ENCODE measurements at places on chromosomes 3 and 15. TPM values are rescaled to one million over a fixed set of nuclear protein-coding genes. Genes with fewer than 3 reads are reported as not detected.
A peak's percentile ranks its signal among the peaks of the same experiment; 100 is the strongest.

The CYP8B1 gene
- not detected for total RNA-seq

DNA sequence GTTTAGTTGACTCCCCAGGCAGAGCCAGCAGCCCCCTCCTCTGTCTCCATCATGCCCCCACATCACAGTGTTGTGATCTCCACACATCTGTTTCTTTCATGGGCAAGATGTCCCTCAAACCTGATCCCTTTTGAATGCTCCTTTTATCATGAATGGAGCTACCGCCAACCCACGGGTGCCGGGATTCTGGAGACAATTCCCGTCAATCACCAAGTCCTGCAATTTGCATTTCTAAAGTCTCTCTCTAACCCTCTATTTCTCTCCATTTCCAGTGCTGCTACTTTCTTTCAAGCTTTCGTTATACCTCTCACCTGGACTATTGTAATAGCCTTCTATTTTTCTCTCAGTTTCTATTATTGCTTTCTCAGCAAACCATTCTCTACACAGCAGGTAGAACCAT is 89.7 kb upstream of the CCNL1 start:
- no peak for DNase-seq

DNA sequence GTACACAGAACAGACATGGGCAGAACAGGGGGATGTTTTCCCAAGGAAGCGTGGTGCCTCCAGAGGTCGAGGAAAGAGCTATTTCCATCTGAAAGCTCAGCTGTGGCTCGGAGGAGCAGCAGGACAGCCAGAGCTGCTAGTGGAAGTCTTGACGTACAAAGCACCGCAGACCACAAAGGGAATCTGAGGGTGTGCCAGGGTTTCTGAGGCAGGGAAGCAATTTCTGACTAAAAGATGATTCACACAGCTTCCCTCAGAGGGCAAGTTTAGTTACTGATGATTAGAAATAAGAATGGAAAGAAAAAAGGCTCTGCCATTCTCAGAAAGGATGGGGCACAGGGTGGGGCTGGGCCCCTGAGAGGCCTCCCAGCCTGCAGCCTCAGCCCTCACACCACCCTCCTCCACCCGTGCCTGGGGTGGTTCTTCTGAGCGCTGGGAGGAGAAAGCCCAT is 45.8 kb upstream of the SEC13 start:
- DNase-seq = no peak

GRCh38 chr3:127412578-127413317 is 124.9 kb upstream of the PRR20G start:
- DNase-seq = peak; percentile 11

DNA sequence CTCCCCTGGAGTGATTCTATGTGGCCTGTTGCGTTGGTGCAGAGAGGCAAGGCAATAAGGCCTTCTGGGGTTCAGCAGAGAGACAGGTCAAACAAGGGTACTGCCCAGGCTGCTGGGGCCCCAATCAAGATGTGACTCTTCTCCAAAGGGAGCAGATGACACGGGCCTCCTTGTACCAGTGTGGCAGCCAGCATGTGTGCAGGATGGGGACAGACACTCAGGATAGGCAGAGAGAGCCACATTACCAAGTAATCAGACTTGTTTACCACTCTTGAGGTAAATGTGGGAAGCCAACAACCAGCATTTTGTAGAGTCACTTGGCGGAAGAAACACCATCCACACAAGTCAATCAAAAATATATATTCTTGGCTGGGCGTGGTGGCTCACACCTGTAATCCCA is 95.3 kb upstream of the DLG1 start:
- DNase-seq = no peak

The IGF1R gene
- 66.0 TPM for total RNA-seq

The DAZL gene
- not detected for total RNA-seq

GRCh38 chr15:98647026-98647773 is 1.1 kb upstream of the IGF1R start:
- peak; percentile 43 for DNase-seq

GRCh38 chr3:48563382-48563918 is at the start of gene UCN2:
TSS of gene UCN2 (minus strand) at chr3:48563781. CDS start at chr3:48563124, 657 bp downstream.
- no peak for DNase-seq

The TRH gene
- not detected for total RNA-seq

- DNase-seq = no peak
Observed at GRCh38 chr15:50260969-50261496, 4.5 kb downstream of the HDC start.

GRCh38 chr3:119395923-119396358 is 67.5 kb downstream of the TMEM39A start:
- no peak for DNase-seq

- DNase-seq = no peak
Observed at GRCh38 chr3:185075547-185075946, 77.3 kb downstream of the C3orf70 start.

The CHL1 gene
- total RNA-seq = 2.3 TPM

DNA sequence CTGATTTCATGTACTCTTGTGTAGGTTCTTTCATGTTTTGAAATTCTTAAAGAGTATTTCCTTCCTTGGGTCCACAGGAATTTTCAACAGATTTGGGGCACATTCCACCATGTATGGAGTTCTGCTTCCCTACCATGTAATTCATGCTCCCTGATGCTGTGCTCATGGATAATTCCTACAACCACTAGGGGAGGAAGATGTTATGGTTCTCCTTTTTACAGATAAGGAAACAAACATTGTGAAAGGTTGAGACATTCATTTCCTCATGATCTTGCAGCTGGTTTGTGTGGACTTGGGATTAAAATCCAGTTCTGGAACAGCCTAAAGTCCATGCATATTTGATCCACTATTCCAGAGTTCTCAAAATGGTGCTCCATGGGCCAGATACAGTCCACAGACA is 174.9 kb upstream of the FRMD4B start:
- no peak for DNase-seq

DNA sequence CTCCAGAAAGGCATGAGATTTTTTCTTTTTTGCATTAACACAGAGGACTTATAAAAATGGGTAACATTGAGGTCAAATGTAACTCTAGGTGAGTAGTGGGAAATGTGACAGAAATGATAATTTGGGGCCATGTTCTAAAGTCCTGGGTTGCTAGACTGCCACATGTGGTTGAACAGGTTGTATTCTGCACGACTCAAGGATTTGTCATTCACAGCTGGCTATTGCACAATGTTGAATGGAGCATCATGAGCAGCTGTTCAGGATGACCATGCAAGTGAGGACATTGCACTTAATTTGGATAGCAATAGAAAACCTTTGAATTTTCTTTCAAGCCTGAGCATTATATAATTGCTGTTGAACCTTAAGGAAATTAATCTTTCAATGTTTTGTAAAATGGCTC is 396.6 kb downstream of the NAALADL2 start:
- no peak for DNase-seq

DNA sequence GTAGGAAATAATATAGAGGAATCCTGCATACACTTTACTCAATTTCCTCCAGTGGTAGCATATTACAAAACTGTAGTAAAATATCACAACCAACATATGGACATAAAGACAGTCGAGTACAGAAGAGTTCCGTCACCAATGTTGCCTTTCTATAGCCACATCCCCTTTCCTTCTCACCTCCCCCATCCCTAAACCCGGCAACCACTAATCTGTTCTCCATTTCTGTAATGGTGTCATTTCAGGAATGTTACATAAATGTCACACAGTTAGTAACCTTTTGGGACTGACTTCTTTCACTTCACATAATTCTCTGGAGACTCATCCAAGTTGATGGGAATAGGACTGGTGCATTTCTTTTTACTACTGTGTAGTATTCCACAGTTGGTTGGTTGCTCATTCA is 41.4 kb upstream of the ATG7 start:
- DNase-seq = no peak

DNA sequence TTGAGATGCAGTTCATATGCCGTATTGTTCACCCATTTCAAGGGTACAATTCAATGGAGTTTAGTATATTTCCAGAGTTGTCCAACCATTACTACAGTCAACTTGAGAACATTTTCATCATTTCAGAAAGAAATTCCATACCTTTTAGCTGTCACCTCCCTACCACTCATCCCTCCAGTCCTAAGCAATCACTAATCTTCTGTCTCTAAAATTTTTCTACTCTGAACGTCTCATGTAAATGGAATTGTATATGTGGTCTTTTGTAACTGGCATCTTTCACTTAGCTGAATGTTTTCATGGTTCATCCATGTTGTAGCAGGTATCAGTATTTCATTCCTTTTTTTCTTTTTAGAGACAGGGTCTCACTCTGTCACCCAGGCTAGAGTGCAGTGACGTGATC is 51.1 kb downstream of the CMTM7 start:
- no peak for DNase-seq

The B3GNT5 gene
- total RNA-seq = 3.0 TPM

The CSPG5 gene
- total RNA-seq = 0.50 TPM

GRCh38 chr3:72665103-72665502 is 183.1 kb downstream of the SHQ1 start:
- DNase-seq = no peak

DNA sequence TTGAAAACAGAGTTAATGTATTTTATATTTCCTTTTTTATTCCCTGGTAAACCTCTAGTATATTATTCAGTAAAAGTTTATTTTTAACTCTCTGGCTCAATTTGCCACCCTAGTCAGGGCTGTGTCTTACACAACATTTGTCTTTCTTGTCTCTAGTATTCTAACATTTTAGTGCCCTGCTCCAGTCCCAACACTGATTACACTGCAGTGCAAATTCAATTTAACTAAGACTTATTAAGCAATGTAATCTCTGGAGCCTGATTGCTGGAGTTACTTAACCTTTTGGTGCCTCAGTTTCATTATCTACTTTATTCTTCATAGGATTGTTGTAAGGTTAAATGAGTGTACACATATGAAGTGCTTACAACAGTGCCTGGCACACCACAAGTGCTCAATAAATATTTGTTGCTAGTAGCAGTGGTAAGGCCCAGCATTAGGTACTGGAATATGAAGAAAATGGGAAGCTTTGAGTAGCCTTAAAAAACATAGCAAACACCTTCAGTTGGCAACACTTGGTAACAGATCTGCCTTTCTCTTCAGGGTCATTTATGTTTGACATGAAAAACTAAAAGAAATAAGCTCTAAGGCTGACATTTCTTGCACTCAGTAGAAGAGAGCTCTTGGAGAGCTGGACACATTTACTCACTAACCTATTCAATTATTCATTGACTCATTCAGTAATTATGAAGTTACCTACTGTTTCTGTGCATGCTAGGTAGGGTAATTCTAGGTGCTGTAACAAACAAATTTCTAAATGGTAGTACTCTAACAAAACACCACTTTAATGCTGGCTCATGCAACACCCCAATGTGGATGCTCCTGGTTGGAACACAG is 364.5 kb upstream of the EPHA3 start:
- DNase-seq = no peak

GRCh38 chr15:82894971-82895520 is 57.5 kb downstream of the HOMER2 start:
- no peak for DNase-seq

DNA sequence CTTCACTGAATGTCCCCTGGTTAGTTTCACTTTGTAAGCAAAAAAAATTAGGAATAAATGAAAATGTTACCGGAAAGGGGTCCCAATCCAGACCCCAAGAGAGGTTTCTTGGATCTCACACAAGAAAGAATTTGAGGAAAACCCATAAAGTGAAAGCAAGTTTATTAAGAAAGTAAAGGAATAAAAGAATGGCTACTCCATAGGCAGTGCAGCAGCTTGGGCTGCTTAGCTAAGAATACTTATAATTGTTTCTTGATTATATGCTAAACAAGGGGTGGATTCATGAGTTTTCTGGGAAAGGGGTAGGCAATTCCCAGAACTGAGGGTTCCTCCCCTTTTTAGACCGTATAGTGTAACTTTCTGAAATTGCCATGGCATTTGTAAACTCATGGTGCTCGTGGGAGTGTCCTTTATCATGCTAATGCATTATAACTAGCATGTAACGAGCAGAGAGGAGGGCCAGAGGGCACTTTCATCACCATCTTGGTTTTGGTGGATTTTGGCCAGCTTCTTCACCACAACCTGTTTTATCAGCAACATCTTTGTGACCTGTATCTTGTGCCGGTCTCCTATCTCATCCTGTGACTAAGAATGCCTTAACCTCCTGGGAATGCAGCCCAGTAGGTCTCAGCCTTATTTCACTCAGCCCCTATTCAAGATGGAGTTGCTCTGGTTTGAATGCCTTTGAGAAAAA is 41.0 kb upstream of the CMSS1 start:
- DNase-seq = no peak

The PLA2G4E gene
- not detected for total RNA-seq

DNA sequence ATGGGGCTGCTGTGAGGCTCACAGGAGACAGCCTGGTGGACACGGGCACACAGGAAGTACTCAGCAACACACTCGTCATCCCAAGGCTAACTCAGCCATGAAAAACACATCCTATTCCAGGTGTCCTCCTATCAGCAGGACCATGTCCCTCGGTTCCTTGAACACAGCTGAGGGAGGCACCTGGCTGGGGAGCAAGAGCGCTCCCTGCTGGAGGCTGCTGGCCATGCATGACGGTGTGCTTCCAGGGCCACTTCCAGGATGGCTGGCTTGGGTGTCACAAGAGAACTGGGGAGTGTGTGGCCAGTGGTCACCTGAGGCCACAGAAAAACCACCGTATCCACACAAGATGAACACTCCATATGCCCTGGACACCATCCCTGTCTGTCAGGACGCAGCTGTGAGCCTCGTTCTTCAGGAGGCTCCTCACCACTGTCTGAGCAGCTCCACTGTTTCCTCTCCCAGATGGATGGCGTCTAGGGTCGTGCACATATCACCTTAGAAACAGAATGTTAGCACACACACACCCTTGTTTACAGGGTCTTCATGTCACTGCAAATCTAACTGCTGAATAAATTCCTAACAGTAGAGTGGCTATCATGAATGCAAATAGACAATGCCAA is 31.0 kb downstream of the POC1A start:
- peak; percentile 66 for DNase-seq

DNA sequence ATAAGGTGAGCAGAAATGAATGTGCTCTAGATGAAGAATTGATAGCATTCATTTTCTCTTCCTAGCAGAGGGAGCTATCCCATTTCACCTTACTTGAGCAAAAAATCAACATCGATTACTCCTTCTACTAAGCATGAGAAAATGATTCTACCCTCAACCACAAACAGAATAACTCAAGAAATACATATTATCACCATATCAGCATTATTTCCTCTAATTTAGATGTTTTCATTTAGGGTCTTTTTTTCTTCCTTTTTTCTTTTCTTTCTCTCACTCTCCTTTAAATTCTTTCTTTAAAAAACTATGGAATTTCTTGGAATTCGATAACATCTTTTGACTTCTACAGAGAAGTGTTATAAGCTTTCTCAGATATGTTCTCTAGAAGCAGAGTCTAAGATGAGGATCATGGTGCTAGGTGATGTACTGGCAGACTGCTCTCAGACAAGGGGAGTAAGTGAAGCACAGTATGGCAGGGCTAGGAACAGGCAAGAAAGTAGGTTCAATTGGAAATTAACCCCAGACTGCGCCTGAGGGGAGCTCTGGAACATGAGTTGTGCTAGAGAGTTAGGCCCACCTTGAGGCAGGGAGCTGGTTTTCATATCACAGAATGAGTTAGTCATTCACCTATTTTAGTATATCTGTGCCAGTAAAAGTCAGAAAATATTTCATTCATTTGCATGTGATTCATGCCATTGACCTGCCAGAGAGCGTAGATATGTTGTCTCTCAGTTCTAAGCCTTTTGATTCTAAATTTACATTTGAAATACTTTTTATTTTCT is 279.2 kb upstream of the KCNH8 start:
- DNase-seq = no peak

Data from adrenal gland (tissue), 19 donors.